ENCODE measurements at places on chromosomes 6 and 20. TPM values are rescaled to one million over a fixed set of nuclear protein-coding genes. Genes with fewer than 3 reads are reported as not detected.

The BPIFA2 gene
- not detected for total RNA-seq

The COL19A1 gene
- total RNA-seq = 0.56 TPM

The FOXQ1 gene
- 0.42 TPM for total RNA-seq

The NKX2-4 gene
- total RNA-seq = not detected

The DEFB124 gene
- total RNA-seq = not detected

The AFDN gene
- total RNA-seq = 213 TPM

The CGA gene
- total RNA-seq = not detected

The RSPO3 gene
- total RNA-seq = 1.8 TPM

The PLAGL2 gene
- 18.6 TPM for total RNA-seq

The STMN3 gene
- total RNA-seq = 5.3 TPM

The KCNK5 gene
- total RNA-seq = 26.9 TPM

The HLA-DMB gene
- total RNA-seq = 6.7 TPM

The TGIF2 gene
- 5.6 TPM for total RNA-seq

The ZKSCAN3 gene
- total RNA-seq = 4.9 TPM

The TSPO2 gene
- not detected for total RNA-seq

The HLA-DQA1 gene
- total RNA-seq = 13.5 TPM

The KIF25 gene
- not detected for total RNA-seq

The EBF4 gene
- total RNA-seq = 2.0 TPM

The DLL1 gene
- total RNA-seq = 26.8 TPM

The DNAH8 gene
- not detected for total RNA-seq

The APCDD1L gene
- total RNA-seq = 1.0 TPM

The CEP85L gene
- 3.2 TPM for total RNA-seq

The CST4 gene
- total RNA-seq = not detected

The LHFPL5 gene
- total RNA-seq = not detected

The B4GALT5 gene
- 56.2 TPM for total RNA-seq

The BPI gene
- total RNA-seq = not detected

The DUSP15 gene
- total RNA-seq = 0.74 TPM

The TMEM244 gene
- total RNA-seq = not detected

The CPXM1 gene
- total RNA-seq = 1.1 TPM

The RBPJL gene
- total RNA-seq = 0.74 TPM

The RCAN2 gene
- 3.6 TPM for total RNA-seq

The CLPSL1 gene
- total RNA-seq = not detected
